ENCODE measurements at places on chromosomes 7 and 10.

GRCh38 chr7:134605978-134606923, 40.4 kb upstream of the BPGM start:
- no peaks in the 10 kb centered on the region for H3K27me3 ChIP-seq
- no peak overlapping the region for H3K4me3 ChIP-seq
- peak; percentile 64 for DNase-seq
- no peaks in the 10 kb centered on the region for H3K36me3 ChIP-seq
- no peaks in the 10 kb centered on the region for H3K4me1 ChIP-seq

DNA sequence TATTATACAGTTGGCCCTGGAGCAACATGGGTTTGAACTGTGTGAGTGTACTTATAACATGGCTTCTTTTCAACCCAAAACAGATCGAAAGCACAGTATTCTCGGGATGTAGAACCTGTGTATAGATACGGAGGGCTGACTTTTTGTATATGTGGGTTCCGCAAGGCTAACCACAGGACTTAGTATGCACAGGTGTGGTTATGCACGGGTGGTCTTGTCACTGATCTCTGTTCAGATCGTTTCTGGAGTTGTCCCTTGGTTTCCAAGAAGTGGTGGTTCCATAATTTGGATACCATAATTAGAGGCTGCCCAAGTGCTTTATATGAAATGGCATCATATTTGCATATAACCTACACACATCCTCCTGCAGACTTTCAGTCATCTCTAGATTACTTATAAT, 10.9 kb upstream of the BHLHA15 start:
- no peak overlapping the region for H3K4me3 ChIP-seq
- no peaks in the 10 kb centered on the region for H3K27me3 ChIP-seq
- no peaks in the 10 kb centered on the region for H3K36me3 ChIP-seq
- DNase-seq = no peak
- no peak overlapping the region for H3K27ac ChIP-seq

- no peaks in the 10 kb centered on the region for H3K27me3 ChIP-seq
- no peaks in the 10 kb centered on the region for H3K36me3 ChIP-seq
- no peak overlapping the region for H3K27ac ChIP-seq
- no peak for DNase-seq
These were observed 21.3 kb downstream of the ZEB1 start for GRCh38 chr10:31340343-31340742.

DNA sequence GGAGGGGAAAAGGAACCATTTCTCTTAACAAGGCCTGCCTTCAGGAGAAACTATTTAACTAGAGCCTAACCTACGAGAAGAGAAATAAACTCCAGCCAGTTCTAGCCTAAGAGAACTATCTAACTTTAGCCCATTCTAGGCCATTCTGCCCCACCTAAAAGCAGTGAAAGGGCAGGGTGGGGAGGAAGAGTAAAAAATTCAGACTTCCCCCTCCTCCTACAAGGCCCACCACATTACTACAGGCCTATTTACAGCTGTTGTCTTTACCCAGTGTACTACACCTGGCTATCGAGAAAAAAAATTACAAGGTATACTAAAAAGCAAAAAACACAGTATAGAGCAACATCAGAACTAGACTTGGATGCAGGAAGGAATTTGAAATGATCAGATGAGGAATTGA, 93.0 kb downstream of the KMT2C start:
- DNase-seq = no peak
- H3K27me3 ChIP-seq = no peaks in the 10 kb centered on the region
- no peak overlapping the region for H3K27ac ChIP-seq
- H3K4me1 ChIP-seq = no peaks in the 10 kb centered on the region
- H3K4me3 ChIP-seq = no peak overlapping the region

DNA sequence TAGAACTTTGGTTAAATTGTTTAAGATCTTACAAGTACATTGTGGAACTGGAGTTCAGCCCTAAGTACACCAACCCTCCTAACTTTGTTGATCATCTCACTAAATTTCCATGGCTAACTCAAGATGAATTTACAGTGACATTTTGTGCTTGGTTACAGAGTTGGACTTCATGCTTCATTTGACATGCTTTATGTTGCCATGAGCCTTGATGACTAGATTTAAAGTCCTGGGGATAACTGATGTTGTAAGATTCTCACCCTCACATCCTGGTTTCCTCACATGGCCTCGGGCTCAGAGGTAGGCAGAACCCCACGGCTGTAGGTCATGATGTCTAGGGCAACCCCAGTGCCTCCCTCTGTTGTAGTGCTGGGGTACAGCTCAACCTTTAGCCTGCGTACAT, 397.2 kb upstream of the IGFBP3 start:
- no peaks in the 10 kb centered on the region for H3K4me1 ChIP-seq
- no peak overlapping the region for H3K4me3 ChIP-seq
- H3K27ac ChIP-seq = no peak overlapping the region

DNA sequence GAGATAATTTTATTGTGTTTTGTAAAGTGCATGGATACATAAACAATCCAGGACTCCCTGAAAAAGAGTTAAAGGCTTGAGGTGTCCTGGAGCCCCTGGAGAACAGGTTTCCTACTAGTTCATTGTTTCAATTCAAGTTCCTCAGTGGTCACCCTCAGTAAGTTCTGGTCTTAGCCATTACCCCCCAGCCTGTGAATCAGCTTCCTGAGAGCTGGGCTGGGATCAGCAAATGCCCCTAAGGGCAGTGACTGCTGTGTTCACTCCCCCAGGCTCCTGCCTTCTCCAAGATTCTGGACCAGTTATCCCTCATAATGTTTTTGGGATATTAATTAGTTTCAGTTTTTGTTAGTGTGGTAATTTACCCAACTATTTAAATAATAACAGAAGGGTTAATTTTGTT, 151.6 kb upstream of the PRSS58 start:
- H3K27me3 ChIP-seq = no peaks in the 10 kb centered on the region
- no peaks in the 10 kb centered on the region for H3K36me3 ChIP-seq
- DNase-seq = no peak

DNA sequence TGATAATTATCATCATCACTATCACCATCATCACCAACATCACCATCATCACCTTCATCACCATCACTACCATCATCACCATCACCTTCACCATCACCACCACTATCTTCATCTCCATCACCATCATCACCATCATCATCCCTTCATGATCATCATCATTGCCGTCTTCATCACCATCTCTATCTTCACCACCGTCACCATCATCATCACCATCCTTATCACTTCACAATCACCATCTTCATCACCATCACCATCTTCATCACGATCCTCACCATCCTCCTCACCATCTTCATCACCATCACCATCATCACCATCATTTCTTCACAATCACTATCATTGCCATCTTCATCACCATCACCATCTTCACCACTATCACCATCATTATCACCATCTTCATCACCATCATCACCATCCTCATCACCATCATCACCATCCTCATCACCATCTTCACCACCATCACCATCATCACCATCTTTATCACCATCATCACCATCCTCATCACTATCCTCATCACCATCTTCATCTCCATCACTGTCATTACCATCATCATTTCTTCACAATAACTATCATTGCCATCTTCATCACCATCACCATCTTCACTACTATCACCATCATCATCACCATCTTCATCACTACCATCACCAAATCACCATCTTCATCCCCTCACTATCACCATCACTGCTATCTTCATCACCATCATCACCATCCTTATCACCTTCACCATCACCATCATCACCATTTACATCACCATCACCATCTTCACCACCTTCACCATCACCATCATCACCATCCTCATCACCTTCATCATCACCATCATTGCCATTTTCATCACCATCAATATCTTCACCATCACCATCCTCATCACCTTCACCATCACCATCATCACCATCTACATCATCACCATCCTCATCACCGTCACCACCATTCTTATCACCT, 72.4 kb upstream of the DNAAF5 start:
- H3K4me3 ChIP-seq = no peak overlapping the region
- no peaks in the 10 kb centered on the region for H3K4me1 ChIP-seq
- H3K27me3 ChIP-seq = no peaks in the 10 kb centered on the region

GRCh38 chr10:119518176-119518575, 24.3 kb downstream of the RGS10 start:
- no peak for DNase-seq
- H3K36me3 ChIP-seq = no peaks in the 10 kb centered on the region
- no peak overlapping the region for H3K27ac ChIP-seq
- no peak overlapping the region for H3K4me3 ChIP-seq
- no peaks in the 10 kb centered on the region for H3K27me3 ChIP-seq

DNA sequence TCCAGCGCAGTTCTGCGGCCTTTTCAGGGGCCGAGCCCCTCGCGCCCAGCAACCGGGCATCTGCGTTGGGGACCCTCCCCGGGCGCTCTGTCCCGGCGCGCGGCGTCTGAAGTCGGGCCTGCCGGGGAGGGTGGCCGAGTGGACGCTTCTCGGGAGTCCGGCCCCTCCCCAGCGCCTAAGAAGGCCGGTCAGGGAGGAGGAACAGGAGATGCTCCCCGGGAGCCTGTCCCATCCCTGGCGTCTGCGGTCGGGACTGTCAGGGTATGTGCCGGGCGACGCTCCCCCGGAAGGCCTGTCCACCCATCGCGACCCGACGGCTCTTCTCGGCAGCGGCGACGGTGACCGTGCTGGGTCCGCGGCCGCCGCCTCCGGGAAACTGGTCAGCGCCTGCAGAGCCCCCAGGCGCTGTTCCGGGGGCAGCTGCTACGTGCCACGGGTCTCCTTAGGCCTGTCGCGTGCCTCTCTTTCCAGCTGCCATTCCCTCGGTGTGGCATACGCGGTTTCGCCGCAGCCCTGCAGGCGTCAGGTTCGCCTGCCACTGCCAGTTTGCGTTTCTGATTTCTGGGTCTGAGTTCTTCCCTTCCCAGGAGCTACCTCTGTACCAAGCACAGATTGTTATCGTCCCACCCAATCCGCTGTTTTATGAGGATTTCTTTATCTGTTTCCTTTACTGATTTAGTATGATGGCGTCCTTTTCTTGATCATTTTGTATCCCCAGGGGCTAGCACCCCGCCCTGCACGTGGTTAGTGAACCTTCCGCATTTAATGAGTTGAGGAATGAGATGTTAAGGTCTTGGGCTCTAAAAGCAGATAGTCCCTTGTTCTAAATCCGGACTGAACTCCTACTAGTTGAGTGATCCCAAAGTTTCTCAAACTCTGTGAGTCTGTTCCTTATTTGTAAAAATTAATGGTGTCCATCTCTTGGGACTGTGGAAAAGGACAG, 782 bp downstream of the IFIT5 start:
- H3K4me3 ChIP-seq = peak overlapping the region; percentile 70
- H3K4me1 ChIP-seq = no peaks in the 10 kb centered on the region
- no peaks in the 10 kb centered on the region for H3K36me3 ChIP-seq
- peak; percentile 38 for DNase-seq
- H3K27ac ChIP-seq = peak overlapping the region; percentile 95
- no peaks in the 10 kb centered on the region for H3K27me3 ChIP-seq

GRCh38 chr10:124983321-124983720, 41.4 kb downstream of the ZRANB1 start:
- no peaks in the 10 kb centered on the region for H3K4me1 ChIP-seq
- DNase-seq = no peak
- no peaks in the 10 kb centered on the region for H3K27me3 ChIP-seq
- no peak overlapping the region for H3K27ac ChIP-seq
- H3K36me3 ChIP-seq = no peaks in the 10 kb centered on the region

GRCh38 chr10:110897184-110897583, 21.8 kb downstream of the BBIP1 start:
- no peaks in the 10 kb centered on the region for H3K27me3 ChIP-seq
- DNase-seq = no peak
- no peak overlapping the region for H3K4me3 ChIP-seq
- H3K36me3 ChIP-seq = no peaks in the 10 kb centered on the region
- H3K27ac ChIP-seq = no peak overlapping the region

GRCh38 chr10:123831259-123831658, 60.3 kb downstream of the CPXM2 start:
- no peaks in the 10 kb centered on the region for H3K36me3 ChIP-seq
- H3K4me3 ChIP-seq = no peak overlapping the region
- H3K27ac ChIP-seq = no peak overlapping the region
- no peaks in the 10 kb centered on the region for H3K4me1 ChIP-seq
- H3K27me3 ChIP-seq = no peaks in the 10 kb centered on the region

DNA sequence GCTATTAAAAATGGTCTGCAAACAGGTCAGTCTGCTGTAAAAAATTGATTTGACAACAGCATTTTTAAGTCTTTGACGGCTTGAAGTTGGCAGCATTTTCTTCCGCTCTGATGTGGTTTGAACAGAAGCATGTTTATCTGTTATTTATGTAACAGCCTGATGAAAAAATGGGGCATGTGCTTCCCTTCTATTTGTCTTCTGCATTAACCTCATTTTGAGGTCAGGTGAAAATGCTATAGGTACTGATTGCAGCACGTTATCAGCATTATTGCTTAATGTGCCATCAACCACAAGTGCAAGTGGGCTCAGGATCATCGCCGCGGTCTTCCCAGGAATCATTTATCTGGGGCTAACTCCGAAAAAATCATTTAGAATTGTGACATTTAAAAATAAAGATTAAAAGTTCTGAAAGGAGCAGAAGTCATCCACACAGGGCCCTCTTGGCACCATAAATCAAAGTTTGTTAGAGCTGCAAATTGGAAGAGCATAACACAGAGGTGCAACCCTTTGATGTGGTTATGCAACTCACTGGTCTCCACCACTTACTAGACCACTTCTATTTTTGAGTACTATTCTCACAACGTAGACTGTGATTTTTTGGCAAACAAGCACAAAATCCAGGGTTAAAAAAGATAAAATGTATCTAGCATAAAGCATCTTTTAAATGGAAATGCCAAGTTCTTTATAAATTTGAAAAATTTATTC, 307.7 kb downstream of the MDFIC start:
- DNase-seq = no peak
- H3K4me1 ChIP-seq = no peaks in the 10 kb centered on the region
- H3K4me3 ChIP-seq = no peak overlapping the region
- H3K27ac ChIP-seq = no peak overlapping the region

- H3K27ac ChIP-seq = peak overlapping the region; percentile 40
- peak; percentile 99 for DNase-seq
- peaks cover 19% of the 10 kb centered on the region for H3K4me1 ChIP-seq
- H3K4me3 ChIP-seq = no peak overlapping the region
These were observed 253.2 kb upstream of the INHBA start for GRCh38 chr7:41955893-41956675.

DNA sequence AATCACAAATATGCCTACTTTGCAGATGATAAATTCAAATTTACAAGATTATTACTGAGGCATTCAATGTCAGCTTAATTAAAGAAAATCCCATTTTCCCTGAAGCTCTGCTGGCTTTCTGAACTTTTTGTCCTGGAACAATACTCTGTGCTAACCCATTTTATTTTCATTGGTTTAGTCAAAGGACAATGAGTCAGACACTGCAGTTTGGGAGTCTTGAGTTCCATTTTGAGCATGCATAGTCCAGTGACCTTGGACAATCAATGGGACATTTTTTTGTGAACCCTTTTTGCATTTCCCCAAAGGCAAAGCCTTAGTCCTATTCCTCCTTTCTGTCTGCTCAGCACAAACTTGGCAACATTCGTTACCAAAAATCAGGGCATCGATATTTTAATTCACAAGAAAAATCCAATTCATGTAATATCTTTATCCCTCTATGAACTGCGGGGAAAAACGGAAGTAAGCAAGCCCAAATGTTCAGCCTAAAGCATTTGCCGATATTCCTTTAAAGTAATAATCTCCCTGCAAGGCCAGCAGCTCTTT, 339.8 kb downstream of the RNLS start:
- H3K27ac ChIP-seq = peak overlapping the region; percentile 79
- no peak for DNase-seq
- no peaks in the 10 kb centered on the region for H3K36me3 ChIP-seq
- H3K4me1 ChIP-seq = peaks cover 10% of the 10 kb centered on the region

GRCh38 chr7:15439853-15440252, 122.0 kb downstream of the AGMO start:
- no peak overlapping the region for H3K27ac ChIP-seq
- no peaks in the 10 kb centered on the region for H3K27me3 ChIP-seq

Data from uterus (tissue), 4 donors.